ENCODE measurements at places on chromosomes 11 and 22.

GRCh38 chr11:47003180-47003877, 66.8 kb downstream of the CSTPP1 start:
- peak; percentile 7 for DNase-seq

- DNase-seq: no peak
Observed at GRCh38 chr22:19916006-19916405, 25.6 kb upstream of the COMT start.

GRCh38 chr11:10125522-10126133, 168.4 kb downstream of the SBF2 start:
- no peak for DNase-seq

- no peak for DNase-seq
Observed at GRCh38 chr11:17636721-17637120, 82.7 kb upstream of the MYOD1 start.

DNA sequence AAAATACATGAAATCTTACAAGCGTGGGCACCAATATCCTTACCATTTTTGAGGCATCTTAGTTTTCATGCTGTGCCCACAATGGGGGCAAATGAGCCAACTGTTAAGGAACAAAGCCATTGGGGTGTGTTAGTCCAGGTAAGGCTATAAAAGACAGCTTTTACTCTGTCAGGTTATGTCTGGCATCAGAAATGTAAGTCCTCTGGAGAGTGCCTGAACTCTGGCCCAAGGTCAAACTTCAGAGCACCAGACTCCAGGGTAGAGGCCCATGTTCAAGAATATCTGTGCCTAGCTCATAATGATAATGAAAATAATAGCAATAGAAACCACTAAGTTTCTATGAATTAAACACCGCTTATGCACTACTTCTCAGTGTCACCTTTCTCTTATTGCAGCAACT, 105.5 kb downstream of the CSNK2A3 start:
- DNase-seq: no peak

DNA sequence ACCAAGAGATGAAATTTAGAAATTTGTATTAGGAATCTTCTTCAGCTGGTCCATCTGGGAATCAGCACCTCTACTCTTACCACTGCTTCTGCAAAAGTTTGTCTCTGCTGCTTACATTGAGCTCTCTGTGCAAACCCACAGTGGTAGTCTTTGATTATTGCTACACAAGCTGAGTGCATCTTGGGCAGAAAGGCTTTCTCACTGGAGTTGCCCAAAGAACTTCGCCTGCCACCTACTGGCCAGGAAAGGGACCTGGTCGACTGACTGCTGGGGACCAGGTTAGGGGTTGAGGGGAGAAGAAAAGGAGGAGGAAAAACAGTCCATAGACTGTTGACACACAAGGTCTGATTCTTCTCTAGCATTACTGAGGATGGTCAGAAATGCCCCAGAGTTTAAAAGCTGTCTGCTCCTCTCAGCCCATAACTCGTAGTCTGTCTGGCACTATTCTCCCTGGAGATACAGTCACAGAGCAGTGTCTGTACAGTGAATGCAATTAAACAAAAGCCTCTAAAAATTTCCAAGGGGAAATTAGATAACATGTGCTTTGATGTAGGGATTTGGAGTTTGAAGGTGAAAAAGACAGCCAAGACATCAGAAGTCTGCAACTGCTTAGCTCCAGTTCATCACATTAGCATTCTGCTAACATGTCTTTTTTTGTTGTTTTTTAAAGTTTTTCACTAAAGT, 215.0 kb upstream of the CTSC start:
- DNase-seq: no peak

GRCh38 chr22:33513388-33514338, 406.6 kb downstream of the LARGE1 start:
- no peak for DNase-seq
